ENCODE measurements at places on chromosomes 7 and 10. TPM values are rescaled to one million over a fixed set of nuclear protein-coding genes. Genes with fewer than 3 reads are reported as not detected.

INA gene
- total RNA-seq, result 14.0 TPM

SHH gene
- 0.07 TPM for total RNA-seq

PNLIPRP1 gene
- not detected for total RNA-seq

PITX3 gene
- not detected for total RNA-seq

NME8 gene
- total RNA-seq, result not detected

TSPAN12 gene
- total RNA-seq, result 8.7 TPM

SLC16A9 gene
- 4.3 TPM for total RNA-seq

GRCh38 chr7:20236043-20236442 is 18.9 kb upstream of the MACC1 start:
- H3K36me3 ChIP-seq, result no peaks in the 10 kb centered on the region
- H3K27me3 ChIP-seq, result no peaks in the 10 kb centered on the region
- no peak for DNase-seq
- H3K27ac ChIP-seq, result no peak overlapping the region
- H3K4me1 ChIP-seq, result no peaks in the 10 kb centered on the region
- H3K4me3 ChIP-seq, result no peak overlapping the region

DNA sequence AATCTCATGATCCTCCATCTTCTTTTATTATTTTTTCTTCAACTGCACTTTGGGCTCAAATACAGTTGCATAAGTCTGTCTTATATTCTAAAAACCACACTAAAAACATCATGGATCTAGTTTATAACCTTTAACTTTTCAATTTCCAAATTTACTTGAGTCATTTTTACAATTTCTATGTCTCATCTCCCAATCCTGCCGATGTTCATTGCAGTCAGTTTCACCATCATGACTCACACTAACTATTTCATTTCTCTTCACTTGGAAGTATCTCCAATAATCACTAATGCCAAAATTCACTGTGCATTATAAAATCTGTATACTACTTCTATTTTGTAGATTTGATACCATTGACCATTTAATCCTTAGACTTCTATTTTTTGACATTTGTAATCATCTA is 806.9 kb upstream of the SORCS1 start:
- H3K4me3 ChIP-seq, result no peak overlapping the region
- H3K4me1 ChIP-seq, result no peaks in the 10 kb centered on the region
- DNase-seq, result no peak
- H3K27ac ChIP-seq, result no peak overlapping the region
- no peaks in the 10 kb centered on the region for H3K27me3 ChIP-seq

DNA sequence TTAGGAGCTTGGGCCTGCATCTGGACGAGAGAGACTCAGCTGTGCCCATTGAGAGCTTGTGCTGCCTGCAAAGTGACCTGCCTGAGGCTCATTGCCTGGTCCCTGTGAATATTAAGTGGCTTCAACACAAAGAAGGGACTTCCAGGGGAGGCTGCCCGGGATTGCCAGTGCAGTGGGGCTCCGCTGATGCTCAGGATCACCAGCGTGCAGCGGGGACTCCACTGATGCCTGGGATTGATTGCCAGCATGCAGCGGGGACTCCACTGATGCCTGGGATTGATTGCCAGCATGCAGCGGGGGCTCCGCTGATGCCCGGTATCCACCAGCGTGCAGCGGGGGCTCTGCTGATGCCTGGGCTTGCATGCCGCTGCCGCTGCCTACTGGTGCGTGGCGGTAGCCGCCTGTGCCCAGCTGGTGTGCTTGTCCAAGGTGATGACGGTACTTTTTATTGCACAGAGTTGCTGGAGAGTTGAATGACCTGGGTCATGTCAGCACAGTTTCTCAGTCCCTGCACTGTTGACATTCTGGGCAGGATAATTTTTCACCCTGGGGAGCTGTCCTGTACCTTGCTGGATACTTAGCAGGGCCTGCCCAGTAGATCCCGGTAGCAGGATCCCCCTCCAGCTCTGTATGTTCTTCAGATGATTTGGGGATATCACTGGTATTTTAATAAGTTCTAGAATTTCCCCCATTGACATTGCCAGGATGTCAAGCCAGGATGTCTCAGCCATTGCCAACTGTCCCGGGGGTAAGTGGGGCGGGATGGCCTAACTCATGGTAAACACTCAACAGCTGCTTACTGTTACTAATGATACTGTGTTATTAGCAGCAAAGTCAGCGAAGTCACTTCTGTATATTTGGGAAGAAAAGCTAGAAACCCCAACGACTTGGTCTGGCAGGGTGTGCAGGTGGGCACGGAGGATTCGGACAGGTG is 13.0 kb downstream of the DOCK1 start:
- DNase-seq, result no peak
- no peaks in the 10 kb centered on the region for H3K27me3 ChIP-seq
- no peaks in the 10 kb centered on the region for H3K4me1 ChIP-seq

DNA sequence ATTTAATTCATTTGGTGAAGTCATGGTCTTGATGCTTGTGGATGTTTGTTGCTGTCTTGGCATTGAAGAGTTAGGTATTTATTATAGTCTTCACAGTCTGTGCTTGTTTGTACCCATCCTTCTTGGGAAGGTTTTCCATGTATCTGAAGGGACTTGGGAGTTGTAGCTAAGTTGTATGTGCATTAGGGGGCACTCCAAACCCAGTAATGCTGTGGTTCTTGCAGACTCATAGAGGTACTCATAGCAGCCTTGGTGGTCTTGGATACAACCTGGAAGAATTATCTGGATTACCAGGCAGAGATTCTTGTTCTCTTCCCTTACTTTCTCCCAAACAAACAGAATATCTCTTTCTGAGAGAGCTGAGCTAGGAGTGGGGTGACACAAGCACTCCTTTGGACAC is 93.2 kb downstream of the ADCYAP1R1 start:
- no peaks in the 10 kb centered on the region for H3K36me3 ChIP-seq
- no peak for DNase-seq
- no peaks in the 10 kb centered on the region for H3K27me3 ChIP-seq
- H3K27ac ChIP-seq, result no peak overlapping the region

- no peaks in the 10 kb centered on the region for H3K27me3 ChIP-seq
- H3K27ac ChIP-seq, result no peak overlapping the region
- peaks cover 4% of the 10 kb centered on the region for H3K36me3 ChIP-seq
- no peak overlapping the region for H3K4me3 ChIP-seq
These were observed 78.9 kb downstream of the ANLN start for GRCh38 chr7:36468370-36469101.

- no peaks in the 10 kb centered on the region for H3K4me1 ChIP-seq
- H3K36me3 ChIP-seq, result no peaks in the 10 kb centered on the region
- H3K27me3 ChIP-seq, result no peaks in the 10 kb centered on the region
- DNase-seq, result peak; percentile 55
- no peak overlapping the region for H3K27ac ChIP-seq
These were observed 170.3 kb downstream of the PAXIP1 start for GRCh38 chr7:154832557-154833138.

GRCh38 chr7:154842591-154842990 is 160.3 kb downstream of the PAXIP1 start:
- H3K27ac ChIP-seq, result no peak overlapping the region
- H3K36me3 ChIP-seq, result no peaks in the 10 kb centered on the region
- no peaks in the 10 kb centered on the region for H3K4me1 ChIP-seq
- H3K4me3 ChIP-seq, result no peak overlapping the region
- no peak for DNase-seq

GRCh38 chr10:133107442-133107841 is 19.7 kb downstream of the ADGRA1 start:
- no peak overlapping the region for H3K27ac ChIP-seq
- no peak overlapping the region for H3K4me3 ChIP-seq
- DNase-seq, result no peak
- H3K4me1 ChIP-seq, result no peaks in the 10 kb centered on the region

DNA sequence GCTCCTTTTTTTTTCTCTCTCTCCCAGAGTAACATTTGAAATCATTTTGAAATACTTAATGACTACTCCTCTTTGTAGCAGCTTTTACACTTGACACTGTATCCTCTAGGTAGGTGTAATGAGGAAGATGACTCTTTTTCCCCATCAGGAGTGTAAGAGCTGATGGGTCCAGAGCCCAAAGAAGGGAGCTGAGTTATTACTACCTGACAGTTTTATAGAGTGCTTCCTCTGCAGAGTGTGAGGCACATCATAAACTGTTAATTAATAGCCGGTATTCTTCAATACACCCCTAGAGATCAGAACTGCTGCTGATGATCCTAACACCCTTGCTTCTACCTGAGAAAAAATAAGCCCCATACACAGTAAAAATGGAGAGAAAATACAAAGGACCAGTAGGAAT is 279.8 kb upstream of the SEMA3A start:
- H3K27ac ChIP-seq, result no peak overlapping the region

DNA sequence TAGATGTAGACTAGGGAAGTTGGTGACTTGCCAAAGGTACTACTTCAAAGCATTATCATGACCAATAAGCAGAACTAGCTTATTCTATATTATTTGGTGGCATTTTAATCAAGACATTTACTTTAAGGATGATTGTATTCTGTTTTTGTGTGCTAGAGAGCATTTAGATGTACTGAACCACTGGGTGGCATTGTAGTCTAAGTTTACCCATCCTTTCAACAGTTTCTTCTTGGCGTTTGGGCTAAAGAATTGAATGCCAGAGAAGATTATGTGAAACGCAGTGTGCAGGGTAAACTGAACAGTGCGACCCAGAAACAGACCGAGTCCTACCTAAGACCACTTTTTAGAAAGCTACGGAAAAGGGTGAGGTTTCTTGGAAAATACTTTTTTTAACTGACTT is 26.8 kb downstream of the PRPF18 start:
- no peak overlapping the region for H3K4me3 ChIP-seq
- H3K27me3 ChIP-seq, result no peaks in the 10 kb centered on the region
- no peak overlapping the region for H3K27ac ChIP-seq
- peaks cover 8% of the 10 kb centered on the region for H3K4me1 ChIP-seq
- peaks cover 6% of the 10 kb centered on the region for H3K36me3 ChIP-seq

GRCh38 chr7:106134241-106134640 is 22.1 kb upstream of the SYPL1 start:
- no peak for DNase-seq
- H3K27ac ChIP-seq, result no peak overlapping the region
- no peak overlapping the region for H3K4me3 ChIP-seq
- no peaks in the 10 kb centered on the region for H3K27me3 ChIP-seq

DNA sequence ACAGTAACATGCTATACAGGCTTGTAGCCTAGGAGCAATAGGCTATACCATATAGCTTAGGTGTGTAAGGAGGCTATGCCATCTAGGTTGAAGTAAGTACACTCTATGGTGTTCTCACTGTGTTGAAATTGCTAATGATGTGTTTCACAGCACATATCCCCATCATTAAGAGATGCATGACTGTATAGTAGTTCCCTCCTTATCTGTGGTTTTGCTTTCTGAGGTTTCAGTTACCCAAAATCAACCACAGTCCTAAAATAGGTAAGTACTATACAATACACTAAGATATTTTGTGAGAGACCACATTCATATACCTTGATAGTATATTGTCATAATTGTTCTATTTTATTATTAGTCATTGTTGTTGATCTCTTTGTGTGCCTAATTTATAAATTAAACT is 12.7 kb downstream of the FZD1 start:
- H3K4me3 ChIP-seq, result no peak overlapping the region
- no peaks in the 10 kb centered on the region for H3K4me1 ChIP-seq
- no peak for DNase-seq
- H3K36me3 ChIP-seq, result no peaks in the 10 kb centered on the region

DNA sequence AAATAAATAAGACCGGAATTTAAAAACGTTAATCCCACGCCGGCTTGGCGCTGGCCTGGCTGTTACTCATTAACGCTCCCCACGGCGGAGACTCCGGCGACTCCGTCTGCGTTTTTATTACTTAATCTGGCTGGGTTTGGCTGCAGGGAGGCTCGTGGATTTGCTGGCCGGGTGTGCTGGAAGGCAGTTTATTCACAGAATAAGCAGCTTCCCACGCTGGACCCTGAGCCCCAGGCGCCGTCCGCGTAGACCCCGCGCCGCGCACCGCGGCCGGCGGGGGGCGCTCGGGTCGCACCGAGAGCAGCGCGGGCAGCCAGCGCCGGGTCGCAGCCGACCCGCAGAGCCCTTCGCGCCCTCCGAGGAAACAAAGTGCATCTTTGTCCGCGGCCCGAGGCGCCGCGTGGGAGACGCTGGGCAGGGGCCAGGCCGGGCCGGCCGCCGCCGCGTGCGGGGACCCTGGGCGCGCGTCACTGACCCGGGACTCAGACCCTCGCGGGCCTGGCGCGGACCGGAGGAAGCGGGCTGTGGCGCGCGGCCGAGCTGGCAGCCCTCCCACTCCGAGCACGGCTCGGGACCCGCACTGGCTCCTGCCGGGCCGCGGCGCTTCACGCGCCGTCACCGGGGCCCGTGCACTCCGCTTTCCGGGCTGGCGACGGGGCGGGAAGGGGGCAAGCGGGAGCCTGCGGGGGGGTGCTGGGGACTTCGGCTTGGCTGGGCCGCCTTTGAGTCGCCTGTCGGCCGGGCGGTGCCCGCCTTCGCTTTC is 587 bp upstream of the GRK5 start:
- peaks cover 12% of the 10 kb centered on the region for H3K27me3 ChIP-seq
- no peaks in the 10 kb centered on the region for H3K4me1 ChIP-seq
- H3K4me3 ChIP-seq, result peak overlapping the region; percentile 77

DNA sequence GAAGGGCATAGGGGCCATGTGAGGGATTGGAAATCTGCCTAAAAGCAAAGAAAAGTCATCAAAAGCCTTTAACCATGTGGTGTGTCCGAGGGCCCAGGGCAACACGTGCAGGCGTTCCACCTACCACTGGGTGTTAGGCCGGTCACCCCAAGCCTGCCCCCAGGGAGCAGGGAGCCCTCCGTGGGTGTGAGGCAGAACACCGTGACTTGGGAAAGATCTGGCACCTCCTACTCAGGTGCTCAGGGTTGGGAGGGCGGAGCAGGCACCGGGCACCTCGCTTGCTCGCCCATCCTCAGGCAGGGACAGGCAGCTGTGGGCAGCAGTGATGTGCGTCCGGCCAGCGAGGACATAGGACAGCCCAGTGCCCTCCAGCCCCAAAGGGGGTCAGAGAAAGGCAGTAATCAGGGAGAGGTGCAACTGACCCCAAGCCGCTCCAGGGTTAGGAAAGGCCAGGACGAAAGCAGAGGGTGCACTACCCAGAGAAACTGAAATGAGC is 80.7 kb upstream of the CHST15 start:
- H3K27me3 ChIP-seq, result no peaks in the 10 kb centered on the region
- peak; percentile 23 for DNase-seq
- H3K4me3 ChIP-seq, result no peak overlapping the region

GRCh38 chr7:151376218-151376902 is 33.5 kb downstream of the WDR86 start:
- no peaks in the 10 kb centered on the region for H3K4me1 ChIP-seq
- DNase-seq, result no peak
- no peak overlapping the region for H3K27ac ChIP-seq
- no peak overlapping the region for H3K4me3 ChIP-seq
- no peaks in the 10 kb centered on the region for H3K27me3 ChIP-seq

- no peaks in the 10 kb centered on the region for H3K36me3 ChIP-seq
- no peak overlapping the region for H3K27ac ChIP-seq
- H3K27me3 ChIP-seq, result no peaks in the 10 kb centered on the region
- H3K4me1 ChIP-seq, result 0 out of 2 replicates have a peak, but pooled peaks cover 2% of the 10 kb centered on the region
These were observed 8.4 kb upstream of the TEX36 start for GRCh38 chr10:125691160-125691981.
